ENCODE measurements at places on chromosomes 12 and 14.

DNA sequence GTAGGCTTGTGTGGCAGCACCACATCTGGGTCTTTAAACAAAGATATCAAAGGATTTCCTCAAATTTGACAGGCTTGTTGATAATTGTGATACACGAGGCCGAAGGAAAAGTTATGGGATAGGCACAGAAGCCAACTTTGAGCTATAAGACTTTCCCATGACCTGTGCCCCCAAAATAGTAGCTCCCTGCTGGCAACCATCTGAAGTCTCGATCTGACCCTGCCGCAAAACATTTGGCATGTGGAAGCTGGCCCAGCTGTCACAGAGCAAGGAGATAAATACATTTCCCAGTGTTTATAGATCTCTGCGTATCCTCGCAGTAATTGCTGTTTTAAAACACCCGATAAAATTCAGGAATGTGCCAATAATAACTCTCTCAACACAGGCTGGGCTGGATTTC is 26.4 kb upstream of the RGS6 start:
- DNase-seq = no peak

- DNase-seq = peak; percentile 53
Observed at GRCh38 chr12:48996794-48997718, 2.1 kb downstream of the DDN start.

DNA sequence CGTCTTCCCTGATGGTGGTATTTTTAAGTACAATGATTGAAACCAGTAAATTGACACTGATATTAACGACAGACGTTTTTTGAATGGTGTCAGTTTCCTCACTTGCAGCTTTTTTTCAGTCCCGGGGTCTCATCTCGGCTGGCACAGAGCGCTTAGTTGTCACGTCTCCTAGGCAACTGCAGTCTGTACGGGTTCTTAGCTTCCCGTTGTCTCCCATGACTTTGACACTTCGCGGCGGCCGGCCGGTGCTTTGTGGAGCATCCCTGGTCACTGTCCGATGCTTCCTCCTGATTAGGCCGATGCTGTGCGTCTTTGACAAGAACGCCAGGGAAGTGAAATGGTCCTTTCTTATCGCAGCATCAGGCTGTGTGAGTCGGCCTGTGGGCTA is 67.4 kb downstream of the ADGRD1 start:
- no peak for DNase-seq

DNA sequence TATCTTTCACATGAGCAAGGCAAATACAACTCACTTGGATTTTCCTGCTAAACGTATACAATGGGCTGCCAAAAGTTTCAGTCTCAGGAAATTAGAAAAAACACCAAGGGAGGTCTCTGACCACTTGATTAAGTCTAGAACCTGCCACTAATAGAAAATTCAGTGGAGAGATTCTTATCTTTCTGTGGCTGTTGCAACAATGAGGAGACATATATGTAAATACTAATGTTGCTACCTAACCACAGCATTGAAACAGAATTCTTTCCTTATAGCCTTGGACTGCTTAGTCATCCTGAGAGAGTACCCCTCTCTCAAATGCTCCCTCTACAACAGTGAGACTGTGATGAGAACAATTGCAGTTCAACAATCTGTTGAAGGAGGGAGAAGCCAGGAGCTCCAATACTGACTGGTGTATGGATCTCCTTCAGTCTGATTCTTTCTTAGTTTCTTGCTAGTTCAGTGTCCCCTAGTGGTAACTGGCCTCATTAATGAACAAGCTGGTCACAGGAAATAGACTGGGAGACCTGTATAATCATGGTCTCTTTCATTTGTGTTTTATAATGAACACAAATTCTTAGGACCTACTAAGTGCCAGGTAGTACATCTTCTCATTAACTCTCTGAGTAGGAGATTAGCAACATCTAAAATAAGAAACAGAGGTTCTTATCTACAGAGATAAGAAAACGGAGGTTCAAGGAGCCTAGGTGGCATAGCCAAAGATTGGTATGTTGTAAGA is 164.5 kb downstream of the SLC38A4 start:
- DNase-seq = no peak

- no peak for DNase-seq
Observed at GRCh38 chr14:73887694-73888459, 1.2 kb downstream of the ZNF410 start.

- DNase-seq = no peak
Observed at GRCh38 chr14:95146079-95146771, 11.1 kb downstream of the DICER1 start.

DNA sequence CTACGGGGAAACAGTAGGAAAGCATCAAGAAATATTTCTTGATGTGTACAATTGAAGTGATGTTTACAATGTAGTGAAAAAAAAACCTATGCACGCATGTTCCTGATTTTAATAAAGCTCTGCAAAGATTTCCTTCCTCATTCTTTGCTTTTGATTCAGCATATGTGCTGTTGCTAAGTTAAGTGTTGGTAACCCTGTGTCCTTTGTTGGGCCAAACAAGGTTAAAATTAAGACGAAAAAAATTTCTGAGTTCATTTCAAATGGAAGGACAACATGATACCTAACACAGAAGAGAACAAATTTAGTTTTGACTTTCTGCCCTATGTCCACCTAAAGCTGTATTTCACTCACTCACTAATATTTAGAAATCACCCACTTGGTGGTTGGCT is 62.8 kb downstream of the PPP2R5C start:
- DNase-seq = no peak

- peak; percentile 11 for DNase-seq
Observed at GRCh38 chr12:109927622-109928021, 27.5 kb downstream of the TCHP start.

DNA sequence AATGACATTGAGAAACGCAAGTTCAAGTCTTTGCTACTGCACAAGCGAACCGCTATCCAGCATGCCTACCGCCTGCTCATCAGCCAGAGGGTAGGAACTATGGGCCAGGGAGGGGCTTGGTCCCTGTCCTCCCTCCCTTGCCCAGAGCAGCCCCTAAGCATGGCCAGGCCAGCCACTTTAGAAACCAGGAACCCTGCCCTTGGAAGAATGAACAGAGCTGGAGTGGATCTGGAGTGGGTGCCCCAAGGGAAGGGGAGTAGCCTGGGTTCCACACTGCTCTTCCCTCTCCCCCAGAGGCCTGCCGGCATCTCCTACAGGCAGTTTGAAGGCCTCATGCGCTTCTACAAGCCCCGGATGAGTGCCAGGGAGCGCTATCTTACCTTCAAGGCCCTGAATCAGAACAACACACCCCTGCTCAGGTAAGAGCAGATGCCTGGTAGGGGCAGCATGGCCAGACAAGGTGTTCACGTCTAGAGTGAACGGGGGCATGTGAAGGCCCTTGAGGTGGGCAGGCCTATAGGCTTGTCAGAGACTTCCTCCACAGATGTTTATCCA is 55.8 kb downstream of the TPCN1 start:
- no peak for DNase-seq

DNA sequence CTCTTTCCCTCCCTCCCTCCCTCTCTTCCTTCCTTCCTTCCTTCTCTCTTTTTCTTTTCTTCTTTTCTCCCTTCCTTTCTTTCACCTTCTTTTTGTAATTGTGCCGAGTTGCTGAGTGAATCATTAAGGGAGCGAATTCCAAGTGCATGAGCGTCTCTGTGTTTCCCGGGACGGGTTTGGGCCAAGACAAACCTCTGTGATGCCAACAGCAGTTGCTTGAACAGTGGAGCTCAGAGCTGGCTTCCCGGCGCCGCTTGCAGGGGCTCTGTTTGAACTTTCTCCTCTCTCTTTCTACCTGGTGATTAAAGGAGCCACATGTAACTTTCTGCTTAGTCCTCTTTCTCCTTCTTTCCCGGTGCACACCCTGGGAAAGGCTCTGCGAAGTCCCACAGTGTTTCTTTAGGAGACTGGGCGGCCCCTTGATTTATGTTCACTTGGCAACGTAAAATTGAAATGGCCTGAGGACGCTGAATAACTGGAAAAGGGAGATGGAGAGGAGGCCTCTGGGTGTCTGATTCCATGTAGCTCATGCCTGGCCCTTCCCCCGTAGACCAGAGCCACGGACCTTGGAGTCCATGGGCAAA is 33.7 kb upstream of the MAP1LC3B2 start:
- DNase-seq = no peak

DNA sequence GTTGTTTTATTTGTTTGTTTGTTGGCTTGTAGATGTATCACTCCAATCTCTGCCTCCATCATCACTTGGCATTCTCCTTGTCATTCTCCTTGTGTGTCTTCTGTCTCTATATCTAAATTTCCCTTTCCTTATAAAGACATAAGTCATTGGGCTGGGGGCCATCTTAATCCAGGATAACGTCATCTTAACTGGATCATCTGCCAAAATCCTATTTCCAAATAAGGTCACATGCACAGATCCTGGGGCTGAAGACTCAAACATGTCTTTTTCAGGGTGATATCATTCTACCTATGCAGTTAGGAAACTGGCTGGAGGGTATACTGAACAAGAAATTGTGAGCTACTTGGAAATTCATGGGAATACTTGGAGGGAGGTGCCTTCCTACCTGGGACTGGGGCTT is 8.7 kb upstream of the CCDC60 start:
- no peak for DNase-seq

- DNase-seq = no peak
Observed at GRCh38 chr12:11826574-11826973, 177.1 kb downstream of the ETV6 start.

GRCh38 chr12:19234171-19234704 is 104.7 kb downstream of the PLEKHA5 start:
- DNase-seq = no peak

DNA sequence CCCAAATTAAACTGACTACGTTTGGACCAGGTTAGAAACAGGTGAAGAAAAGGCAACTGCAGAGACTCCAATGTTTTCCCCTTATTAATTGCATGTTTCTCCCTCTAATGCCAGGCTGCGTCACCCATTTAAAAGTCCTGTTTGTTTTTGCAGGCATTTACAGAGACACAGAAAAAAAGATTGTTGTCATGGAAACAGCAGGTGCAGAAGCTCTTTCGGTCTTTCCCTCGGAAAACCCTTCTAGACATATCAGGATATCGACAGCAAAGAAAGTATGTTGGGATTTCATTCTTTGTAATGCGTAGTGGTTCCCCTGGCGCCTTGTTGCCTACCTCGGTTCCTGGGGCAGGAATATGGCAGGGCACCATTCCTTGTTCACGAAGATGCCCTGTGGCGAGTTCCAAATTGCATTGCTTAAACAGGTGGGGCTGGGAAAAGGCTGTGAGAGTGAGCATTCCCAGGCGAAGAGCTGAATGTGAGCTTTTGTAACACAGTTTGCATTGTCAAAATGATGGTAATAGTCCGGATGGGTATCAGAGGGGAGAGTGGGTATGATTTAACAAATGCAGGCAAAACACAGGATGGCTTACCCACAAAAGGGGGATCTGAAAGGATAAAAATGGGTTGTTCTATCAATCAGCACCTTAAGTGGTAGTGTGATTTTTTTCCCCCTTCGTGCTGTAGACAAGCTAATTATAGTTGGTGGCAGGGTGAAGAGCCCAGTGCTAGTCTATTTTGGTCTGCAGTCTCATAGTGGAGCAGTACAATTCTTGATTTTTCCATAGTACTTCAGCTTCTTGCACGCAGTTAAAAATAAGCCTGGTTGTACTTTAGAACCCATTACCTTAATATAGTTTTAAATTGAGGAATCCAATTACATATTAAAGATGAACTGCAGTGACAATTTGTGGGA is 132.4 kb downstream of the GCH1 start:
- no peak for DNase-seq

GRCh38 chr12:17326649-17327048 is 720.7 kb upstream of the LMO3 start:
- no peak for DNase-seq

DNA sequence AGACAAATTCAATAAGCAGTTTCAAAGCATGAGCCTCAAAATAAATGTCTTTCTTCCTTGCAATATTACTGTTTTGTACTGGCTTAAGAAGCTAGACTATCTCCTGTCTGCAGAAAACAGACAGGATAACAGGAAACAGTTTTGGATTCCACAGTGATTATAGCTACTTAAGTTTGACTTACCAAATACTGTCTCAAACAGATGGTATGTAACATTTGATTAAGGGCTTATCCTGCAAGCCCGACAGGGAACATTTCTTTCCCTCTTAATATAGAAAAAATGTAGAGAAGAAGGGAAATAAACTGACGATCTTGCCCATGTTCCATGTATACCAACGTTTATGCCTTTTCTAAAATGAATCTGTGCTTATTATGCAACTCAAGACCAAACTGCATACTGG is 179.9 kb upstream of the EEA1 start:
- no peak for DNase-seq
